A549 treated with CORT108297 at 1 μM for 4 hours (cell line): ENCODE measurements at places on chromosomes 7 and 10. TPM values are rescaled to one million over a fixed set of nuclear protein-coding genes. Genes with fewer than 3 reads are reported as not detected.

The FKBP6 gene
- not detected in 5 replicates for total RNA-seq

The CRPPA gene
- 0.45 to 0.85 TPM (median 0.57 TPM) in 5 replicates for total RNA-seq

The LIPF gene
- not detected in 5 replicates for total RNA-seq

The NANOS1 gene
- total RNA-seq: 1.6 to 3.2 TPM (median 2.9 TPM) in 5 replicates

The LIPN gene
- not detected in 5 replicates for total RNA-seq

The NUP42 gene
- 24.0 to 29.9 TPM (median 26.9 TPM) in 5 replicates for total RNA-seq

The MOGAT3 gene
- not detected in 5 replicates for total RNA-seq

The ACTL6B gene
- total RNA-seq: not detected in 5 replicates

The C7orf57 gene
- 0.14 to 0.57 TPM (median 0.21 TPM) in 5 replicates for total RNA-seq

The TUBAL3 gene
- total RNA-seq: 0.23 to 0.57 TPM (median 0.39 TPM) in 5 replicates

The MOSPD3 gene
- total RNA-seq: 16.0 to 21.7 TPM (median 20.6 TPM) in 5 replicates

The PRKG1 gene
- total RNA-seq: 0.01 TPM in 3 of 5 replicates, not detected in the others

The SEC31B gene
- total RNA-seq: 1.6 to 3.0 TPM (median 2.3 TPM) in 5 replicates

The MYOF gene
- 175 to 250 TPM (median 213 TPM) in 5 replicates for total RNA-seq
